Cortex of kidney (tissue), 1 donor: ENCODE measurements at places on chromosomes 4 and X.

DNA sequence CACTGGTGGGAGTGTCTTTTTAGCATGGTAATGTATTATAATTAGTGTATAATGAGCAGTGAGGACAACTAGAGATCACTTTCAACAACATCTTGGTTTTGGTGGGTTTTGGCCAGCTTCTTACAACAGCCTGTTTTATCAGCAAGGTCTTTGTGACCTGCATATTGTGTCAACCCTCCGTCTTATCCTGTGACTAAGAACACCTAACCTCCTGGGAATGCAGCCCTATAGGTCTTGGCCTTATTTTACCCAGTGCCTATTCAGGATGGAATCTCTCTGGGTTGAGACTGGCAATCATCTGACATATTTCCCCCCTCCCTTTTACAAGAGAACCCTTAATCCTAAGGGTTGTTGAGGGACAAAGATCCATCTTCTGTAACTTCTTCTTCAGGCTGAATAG is 21.9 kb upstream of the ADH4 start:
- DNase-seq: no peak

DNA sequence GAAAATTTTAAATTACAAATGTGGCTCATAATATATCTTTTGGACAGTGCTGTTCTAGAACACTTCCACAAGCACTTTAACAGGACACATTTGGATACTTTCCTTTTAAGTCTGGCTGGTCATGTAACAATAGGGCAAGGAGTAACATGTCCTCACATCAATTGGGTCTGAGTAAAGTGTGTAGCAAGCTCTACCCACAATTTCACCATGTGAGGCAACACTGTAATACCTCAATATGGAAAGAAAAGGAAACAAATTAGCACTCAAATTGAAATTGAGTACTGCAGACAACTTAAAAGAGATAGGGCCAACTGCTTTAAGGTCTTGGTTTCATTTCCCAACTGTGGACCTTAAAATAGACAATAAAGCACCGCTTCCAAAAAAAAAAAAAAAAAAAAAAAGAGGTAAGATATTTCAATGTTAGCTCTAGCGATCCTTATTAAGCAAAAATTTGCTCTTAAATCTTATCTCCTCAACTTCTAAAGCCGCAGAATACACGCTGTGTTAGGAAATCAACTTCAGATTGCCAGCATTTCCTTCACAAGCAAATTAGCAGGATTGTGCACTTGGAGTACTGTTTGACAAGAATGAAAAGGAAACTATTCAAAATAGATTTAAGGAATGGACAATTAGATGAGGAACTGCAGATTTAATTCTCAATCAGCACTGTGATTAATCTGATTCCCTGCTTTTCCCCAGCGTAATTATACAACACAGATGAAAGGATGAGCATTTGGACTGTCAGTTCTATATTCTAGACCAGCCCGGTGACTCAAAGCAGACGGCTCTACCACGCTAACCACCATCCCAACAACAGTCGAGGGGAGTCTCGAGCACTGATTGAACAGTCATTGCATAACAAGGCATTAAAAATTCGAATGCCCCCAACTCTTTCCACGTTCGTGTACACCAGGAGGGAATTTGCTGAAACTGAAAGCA is 1.6 kb downstream of the CASK start:
- DNase-seq: no peak

- DNase-seq: no peak
Measured at GRCh38 chr4:110275871-110276270, 77.5 kb upstream of the ELOVL6 start.

- DNase-seq: no peak
Measured at GRCh38 chr4:73872316-73873108, 3.3 kb downstream of the CXCL1 start.

GRCh38 chr4:16009153-16009552 is 46.2 kb upstream of the FGFBP2 start:
- no peak for DNase-seq

GRCh38 chr4:1676605-1677525 is 7.2 kb downstream of the FAM53A start:
- DNase-seq: no peak

- DNase-seq: no peak
Measured at GRCh38 chrX:74421740-74422352, 553 bp downstream of the SLC16A2 start.

- no peak for DNase-seq
Measured at GRCh38 chrX:69238887-69239231, 73.6 kb upstream of the PJA1 start.

DNA sequence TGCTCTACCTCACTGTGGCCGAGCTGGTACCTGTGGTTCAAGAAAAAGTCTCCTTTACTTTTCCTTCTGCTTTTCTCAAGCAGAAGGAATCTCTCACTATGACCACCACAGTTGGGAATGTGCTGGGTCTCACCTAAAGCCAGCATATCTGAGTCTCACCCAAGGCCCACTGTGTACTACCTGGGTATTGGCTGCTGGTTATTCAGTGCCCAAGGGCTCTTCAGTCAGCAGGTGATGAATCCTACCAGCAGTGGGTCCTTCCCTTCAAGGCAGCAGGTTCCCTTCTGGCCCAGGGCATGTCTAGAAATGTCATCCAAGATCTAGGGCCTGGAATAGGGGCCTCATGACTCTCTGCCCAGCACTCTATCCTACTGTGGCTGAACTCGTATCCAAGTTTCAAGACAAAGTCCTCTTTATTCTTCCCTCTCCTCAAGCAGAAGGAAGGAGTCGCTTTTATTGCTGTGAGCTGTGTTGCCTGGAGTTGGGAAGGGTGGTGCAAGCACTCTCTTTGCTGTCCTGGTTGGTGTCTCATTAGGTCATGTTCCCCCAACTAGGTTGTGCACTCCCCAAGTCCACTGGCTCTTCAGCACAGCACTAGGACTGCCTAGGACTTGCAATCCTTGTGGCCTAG is 6.1 kb downstream of the CXCL10 start:
- DNase-seq: no peak

DNA sequence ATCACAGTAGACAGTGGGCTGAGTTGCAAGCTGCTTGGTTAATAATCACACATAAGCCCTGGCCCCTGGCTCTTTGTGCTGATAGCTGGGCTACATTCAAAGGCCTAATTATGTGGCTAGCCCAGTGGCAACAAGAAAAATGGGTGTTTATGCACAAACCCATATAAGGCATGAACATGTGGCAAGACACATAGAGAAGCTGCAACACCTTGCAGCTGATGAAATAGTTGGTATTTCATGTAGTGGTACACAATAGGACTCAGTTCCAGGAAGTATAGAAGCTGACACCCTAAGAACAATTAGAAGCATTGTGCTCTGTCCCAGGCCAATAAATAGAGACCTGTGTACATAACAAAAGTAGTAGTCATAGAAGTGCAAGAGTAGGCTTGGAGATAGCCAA is 14.6 kb upstream of the ZNF630 start:
- DNase-seq: no peak

GRCh38 chr4:185399466-185399865 is 2.8 kb downstream of the ANKRD37 start:
- DNase-seq: no peak

- DNase-seq: no peak
Measured at GRCh38 chr4:144178414-144178813, 37.9 kb upstream of the GYPA start.

DNA sequence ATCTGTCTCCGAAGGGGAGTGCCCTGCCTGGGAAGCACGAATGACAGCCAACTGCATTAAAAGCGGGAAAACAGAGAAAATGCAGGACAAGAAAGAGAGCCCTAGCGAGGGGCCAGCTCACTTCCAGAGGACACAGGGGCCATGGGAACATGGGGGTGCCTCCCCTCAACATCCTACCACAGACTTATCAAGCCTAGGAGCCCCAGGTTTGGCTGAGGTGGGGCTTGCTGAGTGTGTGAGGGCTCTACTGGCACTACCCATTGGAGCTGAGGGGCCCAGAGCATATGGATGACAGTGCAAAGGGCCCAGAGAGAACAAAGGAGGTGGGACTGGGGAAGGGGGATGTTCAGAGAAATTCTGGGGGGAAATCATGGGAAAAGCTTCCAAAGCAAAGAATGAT is 101.8 kb downstream of the PJA1 start:
- DNase-seq: no peak

- DNase-seq: no peak
Measured at GRCh38 chr4:85869181-85869580, 394.2 kb downstream of the ARHGAP24 start.

GRCh38 chrX:42398967-42399631 is 378.9 kb downstream of the PPP1R2C start:
- no peak for DNase-seq

DNA sequence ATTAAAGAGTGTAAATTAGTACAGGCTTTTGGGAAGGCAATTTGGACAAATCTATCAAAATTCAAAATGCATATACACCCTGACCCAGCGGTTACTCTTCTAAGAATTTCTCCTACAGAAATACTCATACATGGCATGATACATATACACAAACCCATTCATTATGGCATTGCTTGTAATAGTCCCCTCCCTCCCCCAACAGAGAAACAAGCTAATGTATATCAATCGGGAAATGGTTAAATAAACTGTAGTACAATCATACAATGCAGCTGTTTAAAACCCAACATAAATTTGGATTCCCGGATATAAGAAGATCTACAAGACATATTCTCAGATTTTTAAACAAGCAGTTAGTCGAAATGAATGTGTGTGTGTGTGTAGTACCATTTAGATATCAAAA is 808 bp downstream of the HUWE1 start:
- DNase-seq: no peak

DNA sequence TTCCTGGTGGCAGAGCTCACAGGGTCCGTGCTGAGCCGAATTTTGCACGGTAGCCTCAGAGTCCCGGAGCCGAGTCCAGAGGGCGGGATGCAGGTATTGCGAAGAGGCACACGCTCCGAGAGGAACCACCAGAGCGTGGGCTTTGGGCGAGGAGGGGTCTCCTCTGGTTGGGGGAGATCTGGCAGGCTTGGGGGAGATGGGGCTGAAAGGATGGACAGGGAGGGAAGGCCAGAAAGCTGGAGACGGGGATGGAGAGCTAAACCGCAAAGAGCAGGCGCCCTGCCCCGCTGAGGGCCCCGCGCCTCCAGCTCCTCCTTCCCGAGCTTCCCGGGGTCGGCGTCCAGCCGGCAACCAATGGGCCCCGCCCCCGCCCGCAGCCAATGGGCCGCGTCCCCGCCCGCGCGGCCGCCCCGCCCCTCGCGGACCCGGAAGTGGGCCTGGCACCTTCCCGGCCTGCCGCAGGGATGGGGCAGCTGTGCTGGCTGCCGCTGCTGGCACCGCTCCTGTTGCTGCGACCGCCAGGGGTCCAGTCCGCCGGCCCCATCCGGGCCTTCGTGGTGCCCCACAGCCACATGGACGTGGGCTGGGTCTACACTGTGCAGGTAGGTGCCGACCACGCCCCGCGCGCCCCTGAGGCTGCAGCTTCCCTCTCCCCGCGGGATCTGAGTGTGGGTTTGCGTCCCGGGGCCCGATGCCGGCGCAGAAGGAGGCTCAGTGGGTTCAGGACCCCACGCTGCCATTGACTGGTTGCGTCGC is at the start of gene MAN2B2:
Gene MAN2B2 (plus strand): TSS at position 443 of the 756 bp plus-strand sequence. CDS start 22 bp downstream, at position 465.
- DNase-seq: peak; percentile 84

- no peak for DNase-seq
Measured at GRCh38 chr4:10283761-10284160, 167.2 kb upstream of the WDR1 start.

DNA sequence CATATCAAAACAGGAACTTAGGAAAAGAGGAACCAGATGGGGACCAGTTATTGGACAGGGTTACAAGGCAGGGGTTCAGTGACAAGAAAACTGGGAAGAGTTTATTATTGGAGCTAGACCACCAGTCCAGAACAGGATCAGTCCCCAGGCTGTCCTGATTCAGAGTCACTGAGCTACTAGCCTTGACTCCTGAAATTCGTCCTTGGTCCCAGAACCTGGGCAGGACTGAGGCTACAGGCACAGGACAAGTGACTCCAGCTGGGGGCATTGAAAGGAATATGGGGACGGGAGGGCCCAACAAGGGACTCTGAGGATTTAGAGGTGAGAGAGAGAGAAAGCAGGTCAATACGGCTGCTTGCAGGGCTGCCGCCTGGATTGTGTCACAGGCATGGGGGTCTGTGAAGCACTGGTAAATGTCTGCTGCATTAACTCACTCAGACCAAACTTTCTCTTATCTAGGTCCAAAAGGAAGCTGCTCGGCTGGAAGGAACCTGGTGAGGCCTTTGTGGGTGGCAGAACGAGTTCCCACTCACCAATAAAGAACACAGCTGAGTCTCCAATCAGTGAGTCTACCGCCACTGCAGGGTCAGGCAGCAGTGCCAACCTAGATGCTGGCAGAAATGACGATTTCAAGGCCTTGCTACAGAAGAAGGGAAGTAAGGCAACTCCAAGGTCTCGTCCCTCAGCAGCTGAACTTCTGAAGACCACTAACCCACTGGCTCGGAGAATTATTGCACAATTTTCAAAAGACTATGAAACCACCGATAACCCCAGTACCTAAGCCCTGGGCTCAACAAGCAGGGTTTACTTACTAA is 11.3 kb upstream of the RTL5 start:
- DNase-seq: no peak

DNA sequence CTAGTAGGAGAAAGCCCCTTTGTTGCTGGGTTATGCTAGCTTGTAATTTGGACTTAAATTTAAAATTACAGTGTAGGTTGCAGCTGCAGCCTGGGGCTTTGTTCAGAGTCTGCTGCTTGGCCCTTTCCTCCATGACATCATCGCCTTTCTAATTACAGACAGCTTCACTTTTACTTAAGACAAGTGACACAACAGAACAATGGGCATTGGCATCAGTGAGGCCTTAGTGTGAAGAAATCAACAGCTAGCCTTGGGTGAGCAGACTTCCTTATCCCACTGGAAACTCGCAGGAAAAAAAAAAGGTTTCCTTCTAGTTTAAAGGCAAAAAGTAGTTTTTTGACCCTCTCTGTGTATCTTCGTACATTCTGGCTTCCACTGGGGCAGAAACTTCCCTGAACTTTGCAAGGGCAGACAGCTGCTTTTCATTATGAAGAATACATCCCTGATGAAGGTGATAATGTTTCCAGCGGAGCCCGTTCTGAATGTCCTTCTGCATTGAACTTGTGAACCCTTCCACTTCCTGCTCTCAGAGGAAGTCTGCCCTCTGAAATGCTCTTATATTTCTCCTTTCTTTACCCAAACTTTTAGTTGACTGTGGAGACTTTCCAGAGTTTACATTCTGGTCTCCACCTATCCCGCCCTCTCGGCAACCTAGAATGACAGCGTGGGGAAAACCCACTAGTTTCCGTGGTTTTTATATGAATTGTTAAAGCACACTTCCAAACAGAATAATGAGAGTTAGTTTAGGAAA is 123.2 kb upstream of the FAM9C start:
- no peak for DNase-seq

DNA sequence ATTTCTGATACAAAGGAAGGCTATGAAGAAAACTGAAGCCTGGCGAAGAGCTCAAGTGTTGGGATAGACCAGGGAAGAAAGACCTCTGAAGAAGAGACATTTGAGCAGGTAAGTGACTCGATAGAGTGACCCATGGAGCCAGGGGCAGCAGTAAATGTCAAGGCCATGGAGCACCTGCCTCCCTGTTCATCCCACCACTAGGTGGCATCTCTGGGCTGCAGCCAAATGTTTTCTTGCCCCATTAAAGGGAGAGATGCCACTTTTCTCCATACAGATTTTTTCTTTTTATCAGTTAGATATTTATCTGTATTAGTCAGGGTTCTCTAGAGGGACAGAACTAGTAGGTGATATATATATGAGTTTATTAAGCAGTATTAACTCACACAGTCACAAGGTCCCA is 4.9 kb upstream of the ZNF81 start:
- DNase-seq: no peak
